Forelimb muscle (tissue), 1 donor: ENCODE measurements at places on chromosomes 16 and 17.

DNA sequence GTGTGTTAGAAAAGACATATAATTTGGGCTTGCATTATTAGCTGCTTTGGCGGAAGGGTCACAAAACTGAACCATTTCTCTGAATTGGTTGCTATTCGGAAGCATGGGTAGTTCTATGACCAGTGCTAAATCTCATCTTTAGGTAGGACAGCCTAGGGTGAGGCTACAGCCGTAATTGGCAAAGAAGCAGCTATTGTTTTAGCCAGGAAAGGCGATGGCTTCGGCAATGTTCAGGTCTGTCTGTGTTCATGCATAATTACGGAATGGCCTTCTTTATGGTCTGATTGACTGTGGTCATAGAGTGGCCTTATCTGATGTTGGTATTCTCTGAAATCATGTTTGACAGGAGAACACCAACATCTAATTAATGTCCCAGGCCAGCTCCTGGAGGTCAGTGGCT is 368.4 kb upstream of the HSBP1 start:
- no peak for DNase-seq

GRCh38 chr17:73934696-73935095 is 268.8 kb upstream of the RPL38 start:
- DNase-seq: no peak

- DNase-seq: no peak
These were observed 78.9 kb upstream of the PLCG2 start for GRCh38 chr16:81700071-81700779.

DNA sequence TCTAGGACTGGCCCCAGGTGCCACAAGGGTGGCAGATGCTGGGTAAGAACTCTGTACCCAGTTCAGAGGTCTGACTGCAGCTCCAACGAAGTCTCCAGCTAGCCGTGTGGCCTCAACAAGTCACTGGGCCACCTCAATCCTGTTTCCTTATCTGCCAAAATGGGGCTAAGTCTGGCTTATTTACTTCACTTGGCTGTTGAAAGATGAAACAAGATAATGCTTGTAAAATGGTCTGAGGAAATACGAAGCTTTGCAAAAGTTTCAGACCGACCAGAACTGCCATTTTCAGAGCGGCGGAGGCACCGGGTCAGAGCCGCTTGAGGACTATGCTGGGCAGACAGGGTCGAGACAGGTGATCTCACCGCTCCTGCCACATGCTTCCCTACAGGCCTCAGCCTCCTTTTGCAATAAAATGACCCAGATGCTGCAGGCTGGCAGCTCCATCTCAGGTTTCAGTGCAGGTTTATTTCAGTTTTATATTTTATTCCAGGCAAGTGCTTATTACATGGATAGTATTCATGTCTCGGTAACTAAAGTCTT is 17.2 kb downstream of the MNT start:
- DNase-seq: no peak

GRCh38 chr17:81607431-81607830 is 29.5 kb downstream of the NPLOC4 start:
- DNase-seq: no peak

GRCh38 chr16:5753381-5753780 is 655.8 kb upstream of the EEF2KMT start:
- no peak for DNase-seq

DNA sequence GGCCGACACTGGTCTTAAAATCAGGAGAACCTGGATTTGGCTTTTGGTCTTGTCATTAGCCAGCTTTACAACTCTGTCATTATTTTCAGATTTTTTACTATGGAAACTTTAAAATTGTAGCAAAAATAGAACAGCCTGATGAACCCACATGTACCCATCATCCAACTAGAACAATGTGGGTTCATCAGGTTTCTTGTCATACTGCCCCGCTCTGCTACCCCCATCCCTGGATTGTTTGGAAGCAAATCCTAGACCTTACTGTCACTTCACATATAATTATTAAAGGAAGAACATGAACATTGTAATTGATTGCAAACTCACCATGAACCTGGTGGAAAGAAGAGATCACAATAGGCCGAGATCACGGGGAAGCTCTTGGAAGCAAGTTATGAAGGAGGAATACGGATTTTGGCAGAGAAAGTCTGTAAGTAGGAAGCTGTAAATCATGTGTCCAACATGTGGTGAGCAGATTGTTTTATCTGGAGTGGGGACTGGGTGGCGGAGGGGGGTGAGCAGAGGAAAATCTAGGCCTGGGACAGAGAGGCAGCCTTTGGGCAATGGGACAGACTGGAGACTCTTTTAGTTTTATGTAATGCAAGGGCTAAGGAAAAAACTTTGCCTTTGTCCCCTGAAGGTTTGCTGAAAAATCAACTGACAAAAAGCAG is 67.0 kb downstream of the PITPNC1 start:
- DNase-seq: peak; percentile 46

- DNase-seq: no peak
These were observed 25.2 kb downstream of the CD300A start for GRCh38 chr17:74491626-74492025.

DNA sequence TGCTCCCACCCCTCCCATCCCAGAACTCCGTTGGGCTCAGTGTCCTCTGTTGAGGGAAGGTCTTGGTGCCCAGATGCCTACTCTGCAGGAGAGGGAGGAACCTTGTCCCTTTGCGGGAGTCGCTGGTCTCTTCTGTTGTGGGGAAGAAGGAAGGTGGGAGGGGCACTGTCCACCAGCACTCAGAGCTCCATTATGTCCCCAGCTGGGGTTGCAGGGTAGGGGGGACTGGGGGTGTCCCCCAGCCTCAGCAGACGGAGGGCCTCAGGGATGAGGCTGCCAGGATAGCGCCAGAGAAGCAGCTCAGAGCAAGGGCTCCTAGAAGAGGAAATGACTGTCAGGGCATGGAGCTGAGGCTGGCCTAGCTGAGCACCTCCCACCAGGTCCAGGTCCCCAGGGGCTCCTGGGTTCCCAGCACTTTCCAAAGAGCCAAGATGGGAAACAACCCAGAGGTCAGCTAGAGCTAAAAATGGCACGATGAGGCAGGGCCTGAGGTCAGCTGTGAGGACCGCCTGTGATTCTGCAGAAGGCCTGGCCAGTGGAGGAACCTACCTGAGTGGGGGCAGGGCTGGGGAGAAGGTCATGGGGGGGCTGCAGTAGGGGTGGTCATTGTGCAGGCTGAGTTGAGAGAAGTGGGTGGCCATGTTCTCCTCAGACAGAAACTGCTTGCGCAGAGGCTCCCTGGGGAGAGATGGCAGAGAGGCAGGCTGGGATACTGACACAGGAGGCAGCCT is 893 bp downstream of the HCFC1R1 start:
- no peak for DNase-seq

DNA sequence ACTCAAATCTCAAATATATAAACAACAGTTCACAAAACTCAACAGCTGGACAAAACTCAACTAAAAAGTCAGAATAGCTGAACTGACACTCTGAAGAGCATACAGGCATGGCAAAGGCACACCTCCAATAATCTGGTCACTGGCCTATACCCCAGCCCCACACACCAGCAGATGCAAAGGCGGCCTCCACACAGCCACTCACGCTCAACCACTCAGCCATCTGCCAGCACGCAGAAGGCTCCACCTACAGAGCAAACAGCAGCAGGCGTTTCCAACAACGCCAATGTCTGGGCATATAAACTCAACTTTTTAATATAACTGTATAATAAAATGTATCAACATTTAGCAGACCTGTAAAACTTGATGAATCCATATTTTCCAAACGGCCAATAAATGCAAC is 17.2 kb downstream of the USP7 start:
- DNase-seq: no peak

DNA sequence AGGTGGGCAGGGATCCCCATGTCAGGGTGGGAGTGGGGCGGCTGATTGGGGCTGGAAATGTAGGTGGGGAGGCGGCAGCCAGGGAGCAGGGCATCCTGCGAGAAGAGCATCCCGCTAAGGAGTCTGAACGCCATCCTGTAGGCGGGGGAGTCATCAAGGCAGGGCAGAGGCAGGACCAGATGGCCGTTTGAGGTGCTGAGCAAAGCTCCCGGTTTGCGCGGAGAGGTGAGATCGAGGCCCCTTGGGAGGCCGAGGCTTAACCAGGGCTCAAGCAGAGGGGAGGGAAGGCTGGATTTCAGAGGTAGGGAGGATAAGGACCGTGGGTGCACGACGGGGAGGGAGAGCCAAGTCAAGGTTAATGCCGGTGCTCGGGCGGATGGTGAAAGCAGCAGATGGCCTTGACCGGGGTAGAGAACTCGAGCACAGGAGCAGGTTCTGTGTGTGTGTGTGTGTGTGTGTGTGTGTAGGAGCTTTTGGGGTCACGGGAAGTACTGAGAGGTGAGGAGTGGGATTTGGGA is 472 bp upstream of the NME2 start:
- no peak for DNase-seq

DNA sequence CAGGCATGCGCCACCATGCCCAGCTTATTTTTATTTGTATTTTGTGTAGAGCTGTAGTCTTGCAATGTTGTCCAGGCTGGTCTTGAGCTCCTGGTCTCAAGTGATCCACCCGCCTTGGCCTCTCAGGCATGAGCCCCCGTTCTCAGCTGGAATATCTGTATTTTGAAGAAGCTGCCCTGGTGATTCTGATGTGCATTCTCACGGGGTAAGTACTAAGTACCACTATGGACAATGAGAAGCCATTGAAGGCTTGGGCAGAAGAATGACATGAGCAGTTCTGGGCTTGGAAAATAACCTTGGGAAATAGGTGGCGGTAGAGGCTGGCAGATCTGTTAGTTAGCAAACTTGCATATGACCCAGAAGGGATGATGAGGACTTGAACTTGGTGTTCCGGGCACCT is 15.6 kb upstream of the NKD1 start:
- DNase-seq: no peak

DNA sequence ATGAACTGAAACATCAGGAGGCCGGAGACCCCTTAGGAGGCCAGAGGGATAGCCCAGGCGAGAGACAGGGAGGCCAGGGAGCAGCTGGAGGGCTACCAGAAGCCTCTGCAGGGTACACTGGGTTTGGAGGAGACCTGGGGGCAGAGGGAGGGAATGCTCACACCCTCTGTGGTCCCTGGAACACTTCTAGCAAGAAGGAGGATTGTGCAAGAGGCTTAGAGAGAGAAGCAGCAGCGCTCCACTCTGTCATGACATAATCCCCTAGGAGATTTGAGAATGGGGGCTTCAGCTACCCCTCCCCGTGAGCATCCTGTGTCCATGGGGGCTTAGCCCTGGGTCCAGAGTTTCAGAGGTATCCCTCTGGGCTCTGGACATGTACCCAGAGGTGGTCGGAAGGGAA is 15.8 kb downstream of the GPR142 start:
- DNase-seq: no peak

- DNase-seq: no peak
These were observed 9.1 kb upstream of the UBB start for GRCh38 chr17:16371742-16372141.

- DNase-seq: no peak
These were observed 101.6 kb downstream of the RAB11FIP4 start for GRCh38 chr17:31492880-31493655.

- DNase-seq: no peak
These were observed 25.4 kb downstream of the RTN4RL1 start for GRCh38 chr17:1999557-2000251.

DNA sequence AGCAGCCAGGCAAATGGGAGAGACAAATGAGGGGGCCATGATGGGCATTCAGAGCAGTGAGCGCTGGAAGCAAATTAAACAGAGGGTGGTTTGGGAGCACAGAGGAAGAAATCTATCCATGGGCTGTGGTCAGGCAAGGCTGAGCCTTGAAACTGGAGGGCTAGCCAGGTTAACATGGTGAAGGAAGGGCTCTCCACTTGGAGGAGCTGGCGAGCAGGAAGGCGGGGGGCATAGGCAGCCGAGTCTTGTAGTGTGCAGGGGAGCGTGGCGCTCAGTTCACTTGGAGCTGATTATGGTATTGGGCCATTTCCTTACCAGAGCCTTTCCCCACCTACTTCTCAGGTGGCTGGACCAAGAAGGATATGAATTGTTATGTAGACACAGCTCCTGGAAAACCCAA is 189.7 kb downstream of the SNX29 start:
- DNase-seq: no peak

- no peak for DNase-seq
These were observed 18.0 kb downstream of the MPRIP start for GRCh38 chr17:17060001-17060922.

- DNase-seq: peak; percentile 34
These were observed 108.5 kb downstream of the ZNF778 start for GRCh38 chr16:89325861-89326471.

GRCh38 chr16:17327664-17328335 is 143.0 kb downstream of the XYLT1 start:
- DNase-seq: no peak
